Right kidney (tissue), 9 donors: ENCODE measurements at places on chromosomes 5 and 9.
A peak's percentile ranks its signal among the peaks of the same experiment; 100 is the strongest.

- DNase-seq: no peak
Measured at GRCh38 chr5:120255214-120255613, 208.9 kb upstream of the PRR16 start.

DNA sequence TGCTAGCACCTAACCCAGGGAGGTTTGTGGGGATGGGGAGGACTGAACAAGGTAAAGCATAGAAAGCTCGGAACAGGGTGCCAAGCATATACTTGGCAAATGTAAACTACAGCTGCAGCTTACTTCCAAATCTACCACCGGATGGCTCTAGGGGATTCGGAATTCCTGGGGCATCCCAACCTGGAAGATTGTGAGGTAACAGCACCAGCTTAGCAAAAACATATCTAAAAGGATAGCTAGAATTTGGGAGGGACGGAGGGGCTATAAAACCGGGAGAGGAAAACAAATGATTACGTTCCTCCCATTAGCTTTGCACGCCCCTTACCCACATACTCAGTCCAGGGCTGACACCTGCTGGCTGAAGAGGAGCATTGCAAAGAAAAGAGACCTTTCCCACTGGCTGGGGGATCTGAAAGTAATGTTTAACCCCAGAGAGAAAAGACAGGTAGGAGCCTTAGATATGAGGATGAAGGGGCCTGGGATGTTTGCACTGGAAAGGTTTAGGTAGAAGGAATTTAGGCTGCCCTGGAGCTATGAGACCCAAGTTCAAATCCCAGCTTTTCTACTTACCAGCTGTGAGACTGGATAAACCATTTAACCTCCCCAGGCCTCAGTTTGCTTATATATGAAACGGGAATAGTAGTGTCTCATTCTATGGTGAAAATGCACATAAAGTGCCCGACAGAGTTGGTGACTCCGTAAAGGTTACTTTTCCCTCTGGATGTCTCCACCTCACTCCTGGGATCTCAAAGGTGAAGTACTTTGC, 73.6 kb downstream of the FAM114A2 start:
- DNase-seq: peak; percentile 52

GRCh38 chr9:105842023-105842644, 147.8 kb downstream of the TMEM38B start:
- peak; percentile 28 for DNase-seq

DNA sequence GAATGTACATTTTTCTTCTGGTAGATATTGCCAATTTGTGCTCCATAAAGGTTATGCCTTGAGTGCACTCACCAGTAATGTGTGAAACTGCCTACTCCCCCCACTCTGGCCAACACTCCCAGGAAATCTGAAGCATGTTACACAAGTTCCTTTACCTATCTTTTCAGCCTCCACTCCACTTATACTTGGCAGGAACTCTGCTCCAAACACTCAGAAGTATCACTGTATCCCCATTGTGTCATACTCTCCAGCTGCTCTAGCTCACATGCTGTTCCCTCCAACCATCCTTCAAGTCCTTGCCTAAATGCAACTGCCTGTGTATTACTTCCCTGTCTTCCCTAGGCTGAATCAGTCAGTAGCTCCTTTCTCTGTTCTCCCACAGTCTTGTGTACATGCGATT, 28.3 kb downstream of the POU4F3 start:
- no peak for DNase-seq

- DNase-seq: no peak
Measured at GRCh38 chr5:39491210-39491609, 66.4 kb upstream of the DAB2 start.

DNA sequence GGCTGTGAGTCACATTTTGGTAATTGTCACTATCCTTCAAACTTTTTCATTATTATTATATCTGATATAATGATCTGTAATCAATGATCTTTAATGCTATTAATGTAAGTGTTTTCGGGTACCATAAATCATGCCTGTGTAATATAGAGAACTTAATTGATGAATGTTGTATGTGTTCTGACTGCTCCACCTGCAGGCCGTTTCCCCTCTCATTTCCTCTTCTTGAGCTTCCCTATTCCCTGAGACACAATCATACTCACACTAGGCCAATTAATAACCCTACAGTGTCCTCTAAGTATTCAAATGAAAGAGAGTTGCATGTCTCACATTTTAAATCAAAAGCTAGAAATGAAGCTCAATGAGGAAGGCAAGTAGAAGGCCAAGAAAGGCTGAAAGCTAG, 420.9 kb upstream of the SGCD start:
- no peak for DNase-seq
